ENCODE measurements at places on chromosomes 1 and 21. TPM values are rescaled to one million over a fixed set of nuclear protein-coding genes. Genes with fewer than 3 reads are reported as not detected.

DNA sequence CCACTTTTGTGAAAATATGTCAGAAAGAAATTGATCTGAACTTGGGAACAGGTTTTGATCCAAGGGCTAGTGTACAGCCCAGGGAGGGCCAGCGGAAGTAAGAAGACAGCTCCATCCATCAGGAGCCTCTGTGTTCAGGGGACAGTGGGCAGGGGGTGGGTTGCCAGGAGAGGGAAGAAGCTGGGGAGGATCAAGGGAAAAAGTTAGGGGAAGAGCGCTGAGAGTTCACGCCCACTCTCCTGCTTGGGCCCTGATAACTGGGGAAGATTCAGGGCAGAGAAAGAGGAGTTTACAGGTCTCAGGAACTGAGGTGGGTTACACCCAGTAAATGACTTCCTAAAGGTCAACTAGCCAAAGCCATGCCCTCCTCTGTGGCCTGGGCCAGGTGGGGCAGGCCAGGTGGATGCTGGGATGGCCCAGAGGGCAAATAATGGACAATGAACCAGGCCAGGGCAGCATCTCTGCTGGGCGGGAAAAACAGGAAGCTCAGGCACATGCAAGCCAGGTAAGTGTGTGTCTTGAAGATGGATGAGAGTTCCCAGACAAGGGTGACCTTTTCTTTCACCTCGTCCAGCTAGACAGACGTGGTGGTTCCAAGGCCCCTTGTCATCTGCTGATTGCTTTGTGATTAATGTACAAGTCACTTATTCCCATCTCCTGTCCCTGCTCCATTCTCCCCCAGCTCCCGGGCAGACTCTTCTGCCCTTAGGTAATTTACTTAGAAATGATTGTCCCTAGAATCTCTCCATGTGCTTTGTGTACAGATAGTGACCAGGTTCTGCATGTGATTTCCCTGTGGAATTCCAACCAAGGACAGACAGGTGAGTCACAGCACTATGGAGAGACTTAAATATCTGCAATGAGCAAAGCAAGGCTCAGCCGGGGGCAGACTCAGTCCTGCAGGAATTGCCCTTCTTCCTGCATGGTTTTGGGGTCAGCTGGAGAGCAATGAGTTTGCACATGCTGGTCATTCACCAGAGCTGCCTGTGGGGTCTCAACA lies 57.0 kb downstream of the MDM4 start:
- DNase-seq: no peak

The NDUFS5 gene
- 233 TPM for total RNA-seq

- no peak for DNase-seq
Observed at GRCh38 chr1:155940482-155940992, 901 bp upstream of the RXFP4 start.

DNA sequence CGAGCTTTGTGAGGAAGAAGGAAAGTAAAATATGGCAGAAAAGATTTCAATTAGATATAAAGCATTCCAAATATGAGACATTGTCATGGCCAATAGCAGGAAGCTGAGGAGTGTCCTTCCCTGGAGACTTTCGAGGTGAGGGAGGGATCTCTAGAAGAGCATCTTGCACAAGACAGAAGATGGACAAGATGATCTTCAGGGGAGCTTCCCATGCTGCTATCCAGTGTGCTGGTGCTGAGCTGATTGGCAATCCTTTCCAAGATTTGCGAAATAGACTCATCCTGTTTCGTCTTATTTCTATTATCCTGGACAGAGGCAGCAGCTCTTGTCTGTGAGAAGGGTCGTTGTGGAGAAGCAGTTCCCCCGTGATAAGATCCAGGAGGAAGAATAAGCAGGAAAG lies 342.0 kb upstream of the CAMK1G start:
- no peak for DNase-seq

- no peak for DNase-seq
Observed at GRCh38 chr1:174428033-174428432, 19.7 kb upstream of the GPR52 start.

The ALX3 gene
- not detected for total RNA-seq

The GBP1 gene
- total RNA-seq: 21.5 TPM

DNA sequence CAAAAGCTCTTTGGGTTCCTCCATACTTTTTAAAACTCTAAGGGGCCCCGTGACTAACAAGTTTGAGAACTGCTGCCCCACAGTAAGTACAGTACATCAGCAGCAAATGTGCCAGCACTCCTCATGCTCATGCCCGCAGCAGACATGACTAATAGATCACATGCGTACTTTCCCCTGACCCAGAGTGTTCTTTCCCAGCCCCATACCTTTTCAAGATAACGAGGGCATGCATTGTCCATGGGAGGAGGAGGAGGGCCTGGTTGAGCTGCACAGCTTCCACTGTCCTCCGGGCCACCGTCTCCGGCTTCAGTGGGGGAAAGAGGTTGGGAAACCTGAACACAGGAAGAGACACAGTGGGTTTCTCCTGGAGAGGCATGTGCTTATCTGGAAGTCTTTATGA lies 45.5 kb downstream of the DHRS3 start:
- no peak for DNase-seq

The KRTAP19-1 gene
- total RNA-seq: not detected

GRCh38 chr1:45864167-45865106 lies 61.0 kb downstream of the MAST2 start:
- DNase-seq: no peak

DNA sequence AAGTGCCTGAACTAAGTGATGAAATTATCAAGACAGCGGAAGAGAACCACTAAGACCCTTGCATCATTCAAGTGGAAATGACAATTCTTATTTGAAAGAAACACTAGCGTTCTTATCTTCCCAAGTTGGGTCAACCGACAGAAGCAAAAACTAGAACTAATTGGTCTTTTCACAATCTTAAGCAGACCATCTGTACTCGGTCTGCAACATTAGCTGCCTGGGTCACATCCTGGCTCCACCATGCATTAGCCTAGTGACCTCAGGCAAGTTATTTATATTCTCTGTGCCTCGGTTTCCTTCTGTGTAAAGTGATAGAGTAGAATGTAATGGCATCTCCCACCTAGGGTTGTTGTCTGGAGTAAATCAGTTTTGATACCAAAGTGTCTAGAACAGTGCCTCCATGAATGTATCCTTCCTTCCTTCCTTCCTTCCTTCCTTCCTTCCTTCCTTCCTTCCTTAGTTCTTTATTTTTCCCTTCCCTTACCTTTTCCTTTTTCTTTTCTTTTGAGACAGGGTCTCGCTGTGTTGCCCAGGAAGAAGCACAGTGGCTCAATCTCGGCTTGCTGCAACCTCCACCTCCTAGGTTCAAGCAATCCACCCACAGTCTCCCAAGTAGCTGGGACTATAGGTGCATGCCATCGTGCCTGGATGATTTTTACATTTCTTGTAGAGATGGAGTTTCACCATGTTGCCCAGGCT lies 6.0 kb downstream of the COLGALT2 start:
- no peak for DNase-seq

- no peak for DNase-seq
Observed at GRCh38 chr1:214665606-214666110, 62.7 kb downstream of the CENPF start.

DNA sequence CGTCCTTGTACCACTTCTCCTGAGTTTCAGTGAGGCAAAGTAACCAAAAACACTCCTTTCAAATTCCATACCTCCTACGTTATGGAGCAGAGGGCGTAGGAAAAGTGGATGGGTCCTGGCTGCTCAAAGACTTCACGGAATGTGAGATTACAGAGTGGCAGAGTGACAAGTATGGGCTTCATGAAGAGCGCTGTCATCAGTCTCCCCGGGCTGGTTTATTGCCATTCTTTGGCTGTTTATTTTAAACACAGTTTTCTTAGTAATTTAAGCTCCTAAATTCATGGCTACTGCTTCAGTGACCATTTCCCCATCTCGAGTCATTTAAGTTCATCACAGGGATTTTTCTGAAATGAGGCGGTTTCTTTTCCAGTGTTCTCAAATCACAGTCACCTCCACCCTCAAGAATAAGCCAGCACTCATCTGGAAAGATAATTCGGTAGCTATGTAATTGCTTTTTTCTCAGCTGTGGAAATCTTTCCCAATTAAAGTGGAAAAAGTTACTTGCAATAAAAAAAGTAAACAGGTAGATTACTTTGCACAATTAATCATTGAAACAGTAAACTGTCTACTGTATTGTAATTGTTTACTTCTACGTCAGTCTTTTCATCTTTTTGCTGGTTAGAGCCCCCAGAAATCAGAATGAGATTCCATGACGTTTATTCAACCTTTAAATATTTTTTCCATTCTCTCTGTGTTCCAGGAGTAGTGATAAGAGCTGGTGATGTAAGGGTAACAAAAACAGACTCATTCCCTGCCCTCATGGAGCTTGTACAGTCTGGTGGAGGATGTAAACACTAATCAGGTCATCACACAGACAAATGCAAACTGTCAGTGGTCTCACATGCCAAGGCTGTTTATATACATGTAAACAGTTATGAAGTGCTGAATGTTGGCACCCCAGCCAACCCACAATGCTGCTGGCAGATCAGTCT lies 3.0 kb upstream of the SMYD2 start:
- DNase-seq: no peak

The CRP gene
- total RNA-seq: not detected

The THEM5 gene
- not detected for total RNA-seq

The NIBAN1 gene
- total RNA-seq: 25.9 TPM

GRCh38 chr1:178277793-178278530 lies 184.1 kb downstream of the RASAL2 start:
- no peak for DNase-seq

GRCh38 chr1:55309786-55310504 lies 94.8 kb upstream of the USP24 start:
- no peak for DNase-seq

The S100A14 gene
- total RNA-seq: 0.35 TPM

GRCh38 chr1:238336531-238336930 lies 445.8 kb upstream of the ZP4 start:
- DNase-seq: no peak
